ENCODE measurements at places on chromosomes 5 and 9.
A peak's percentile ranks its signal among the peaks of the same experiment; 100 is the strongest.

- no peak for DNase-seq
Observed at GRCh38 chr5:128572930-128573319, 34.9 kb upstream of the FBN2 start.

GRCh38 chr5:130102375-130102774 is 198.1 kb downstream of the CHSY3 start:
- DNase-seq, result no peak

DNA sequence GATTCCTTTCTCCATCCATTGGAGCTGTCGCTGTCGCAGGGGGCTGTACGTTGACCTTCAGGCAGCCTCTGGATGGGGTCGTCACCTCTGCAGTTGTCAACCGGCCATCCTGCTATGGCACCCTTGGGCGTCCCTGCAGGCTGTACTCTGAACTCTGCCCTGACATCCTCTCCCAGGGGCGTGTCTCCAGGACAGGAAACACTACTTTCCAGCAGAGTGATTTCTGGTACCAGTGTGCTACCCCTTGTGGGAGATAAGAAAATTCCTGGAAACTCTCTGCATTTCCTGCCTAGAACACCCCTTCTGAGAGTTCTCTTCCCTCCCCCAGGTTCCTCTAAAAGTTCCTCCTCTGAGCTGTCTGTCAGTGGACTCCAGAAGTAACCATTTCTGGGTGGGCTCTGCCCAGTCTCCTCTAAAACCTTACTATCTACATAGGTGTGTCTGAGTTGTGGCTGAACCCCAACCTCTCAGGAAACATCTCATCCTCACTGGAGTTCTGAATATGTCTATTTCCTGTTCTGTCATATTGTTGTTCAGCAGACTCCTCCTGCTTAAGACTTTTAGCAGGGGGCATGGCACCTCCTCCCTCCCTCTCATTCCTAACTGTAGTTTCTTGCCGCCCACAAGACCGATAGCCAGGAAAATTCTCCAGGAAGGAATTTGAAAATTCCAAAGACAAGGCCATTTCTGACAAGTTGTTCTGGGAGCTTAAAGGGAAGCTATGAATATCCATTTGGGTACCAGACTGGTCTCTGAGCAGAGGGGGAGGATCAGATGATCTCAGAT is 145.3 kb upstream of the RASEF start:
- DNase-seq, result peak; percentile 11

GRCh38 chr9:137813651-137814415 is 63.7 kb upstream of the CACNA1B start:
- no peak for DNase-seq

GRCh38 chr5:171806976-171807747 is 21.5 kb downstream of the SMIM23 start:
- DNase-seq, result no peak

- no peak for DNase-seq
Observed at GRCh38 chr5:171275841-171276544, 33.1 kb upstream of the TLX3 start.

- DNase-seq, result no peak
Observed at GRCh38 chr5:124747791-124748686, 1.6 kb upstream of the ZNF608 start.

- DNase-seq, result no peak
Observed at GRCh38 chr5:948472-949274, 56.0 kb downstream of the TRIP13 start.

DNA sequence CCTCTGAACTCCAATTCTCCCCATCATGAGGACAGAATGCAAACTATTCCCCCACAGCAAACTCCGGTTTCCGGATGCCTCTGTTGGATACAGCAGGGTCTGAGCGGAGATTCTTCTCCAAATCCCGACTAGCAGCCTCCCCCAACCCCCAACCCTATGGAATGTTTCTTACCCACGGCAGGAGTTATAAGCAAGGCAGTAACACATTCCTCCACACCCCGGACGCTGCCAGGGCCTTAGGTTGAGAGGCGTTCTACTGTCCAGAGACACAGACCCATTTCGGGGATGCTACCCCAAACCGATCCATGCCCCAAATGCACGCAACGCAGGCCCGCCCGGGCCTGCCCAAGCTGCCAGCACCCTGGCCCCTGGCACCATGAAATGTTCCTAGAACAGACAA is 85.6 kb upstream of the LMX1B start:
- peak; percentile 66 for DNase-seq

GRCh38 chr5:14251733-14252132 is 108.6 kb downstream of the TRIO start:
- DNase-seq, result no peak

GRCh38 chr9:99336005-99336404 is 113.9 kb downstream of the SEC61B start:
- no peak for DNase-seq

- DNase-seq, result no peak
Observed at GRCh38 chr5:166596043-166596442, 1695.4 kb upstream of the WWC1 start.

DNA sequence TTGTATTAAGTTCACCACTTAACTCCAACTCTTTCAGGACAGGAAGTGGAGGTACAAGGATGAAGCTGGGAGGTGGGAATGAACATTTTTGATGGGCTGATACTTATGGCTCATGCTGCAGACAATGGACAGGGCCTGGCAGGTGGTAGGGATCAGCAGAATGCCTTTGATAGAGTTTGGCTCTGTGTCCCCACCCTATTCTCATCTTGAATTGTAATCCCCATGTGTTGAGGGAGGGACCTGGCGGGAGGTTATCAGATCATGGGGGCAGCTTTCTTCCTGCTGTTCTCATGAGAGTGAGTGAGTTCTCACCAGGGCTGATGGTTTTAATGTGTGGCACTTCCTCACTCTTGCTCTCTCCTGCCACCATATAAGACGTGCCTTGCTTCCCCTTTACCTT is 87.3 kb upstream of the PRLR start:
- no peak for DNase-seq

GRCh38 chr5:75948438-75948837 is 134.7 kb upstream of the SV2C start:
- DNase-seq, result no peak

DNA sequence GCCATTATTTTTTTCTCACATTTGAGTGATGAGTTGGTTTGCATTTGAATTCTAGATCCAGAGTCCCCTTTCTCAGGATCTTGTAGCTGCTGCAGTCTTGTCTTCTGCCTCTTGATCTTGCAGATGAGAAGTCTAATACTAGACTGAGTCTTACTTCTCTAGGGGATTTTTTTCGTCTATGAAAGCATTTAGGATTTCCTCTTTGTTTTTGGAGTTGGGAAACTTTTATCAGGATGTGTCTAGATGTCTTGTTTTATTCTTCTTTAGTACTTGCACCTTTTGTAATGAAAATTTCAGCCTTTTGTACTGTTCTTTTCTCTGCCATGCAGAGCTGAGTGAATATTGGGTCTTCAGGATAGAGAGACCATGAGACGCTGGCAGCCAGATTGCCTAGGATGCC is 65.4 kb downstream of the ZNF618 start:
- no peak for DNase-seq

- DNase-seq, result no peak
Observed at GRCh38 chr5:169860585-169860984, 119.7 kb downstream of the INSYN2B start.

DNA sequence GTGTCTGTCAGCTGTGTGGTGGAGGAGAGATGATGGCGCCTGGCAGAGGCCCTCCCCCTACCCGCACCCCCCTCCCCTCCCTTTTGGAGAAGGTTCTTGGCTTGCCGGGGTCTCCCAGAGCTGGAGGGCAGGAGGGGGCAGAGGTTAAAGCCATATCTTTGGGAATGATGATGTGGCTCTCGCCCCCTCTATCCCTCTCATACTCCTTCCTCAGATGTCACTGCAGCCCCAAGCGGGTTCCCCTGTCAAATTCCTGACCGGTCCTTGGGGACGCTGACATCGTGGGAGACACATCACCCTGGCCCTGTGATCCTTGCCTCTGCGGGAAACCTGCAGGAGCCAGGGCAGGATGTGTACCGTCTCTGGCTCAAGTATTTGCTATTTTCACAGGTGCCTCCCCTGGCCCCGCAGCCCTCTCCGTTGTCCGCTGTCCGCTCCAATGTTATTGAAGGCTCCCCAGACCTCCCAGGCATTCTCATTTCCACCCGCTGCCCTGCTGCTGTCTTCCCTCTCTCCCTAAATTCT is 109.5 kb downstream of the FOXD1 start:
- DNase-seq, result no peak

- DNase-seq, result no peak
Observed at GRCh38 chr9:108750661-108751215, 105.0 kb downstream of the ACTL7B start.

DNA sequence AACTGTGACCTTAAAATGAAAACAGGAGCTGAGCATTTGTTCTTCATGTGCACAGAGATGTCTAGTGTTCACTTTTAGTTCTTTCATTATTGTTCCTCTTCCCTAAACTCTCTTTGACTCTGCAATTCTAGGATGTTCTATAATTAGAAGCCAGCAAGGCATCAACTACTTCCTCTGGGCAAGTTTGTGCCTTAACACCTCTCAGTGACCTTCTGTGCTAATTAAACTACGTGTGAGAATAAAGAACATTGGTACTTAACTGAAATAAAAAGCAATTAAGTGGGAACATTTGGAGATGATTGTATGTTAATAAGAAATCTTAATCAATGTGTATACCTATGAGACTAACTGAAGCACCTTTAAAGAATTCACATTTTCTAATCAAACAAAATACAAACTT is 242.8 kb downstream of the RASEF start:
- no peak for DNase-seq

- DNase-seq, result no peak
Observed at GRCh38 chr5:61320860-61321259, 11.2 kb upstream of the ZSWIM6 start.

- no peak for DNase-seq
Observed at GRCh38 chr5:69326365-69326764, 6.2 kb downstream of the CCDC125 start.

DNA sequence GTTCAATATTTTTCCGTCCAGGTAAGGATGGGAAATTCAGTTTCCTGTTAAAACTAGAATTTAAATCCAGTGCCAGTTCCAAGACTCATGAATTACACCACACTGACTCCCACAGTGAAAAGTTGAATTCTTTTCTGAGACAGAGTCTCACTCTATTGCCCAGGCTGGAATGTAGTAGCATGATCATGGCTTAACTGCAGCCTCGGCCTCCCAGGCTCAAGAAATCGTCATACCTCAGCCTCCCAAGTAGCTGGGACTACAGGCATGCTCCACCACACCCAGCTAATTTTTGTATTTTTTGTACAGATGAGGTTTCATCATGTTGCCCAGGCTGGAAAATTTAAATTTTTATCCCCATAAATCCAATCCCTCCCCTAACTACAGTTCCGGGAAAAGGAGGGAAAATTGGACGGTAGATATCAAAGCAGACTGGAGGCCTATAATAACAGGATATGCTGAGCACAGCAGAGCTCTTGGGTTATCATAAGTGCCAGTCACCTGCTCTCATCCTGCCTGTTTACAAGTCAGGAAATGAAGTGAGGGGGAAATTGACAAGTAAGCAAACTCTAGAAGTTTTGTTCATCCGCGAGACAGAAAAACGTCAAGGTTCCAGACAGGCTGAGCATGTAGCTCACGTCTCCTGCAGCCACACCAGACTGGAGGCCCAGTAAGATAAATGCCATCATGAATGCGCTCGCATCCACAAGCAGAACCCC is 105.7 kb downstream of the UGCG start:
- no peak for DNase-seq

- DNase-seq, result no peak
Observed at GRCh38 chr9:76817489-76817888, 53.3 kb downstream of the PCA3 start.

DNA sequence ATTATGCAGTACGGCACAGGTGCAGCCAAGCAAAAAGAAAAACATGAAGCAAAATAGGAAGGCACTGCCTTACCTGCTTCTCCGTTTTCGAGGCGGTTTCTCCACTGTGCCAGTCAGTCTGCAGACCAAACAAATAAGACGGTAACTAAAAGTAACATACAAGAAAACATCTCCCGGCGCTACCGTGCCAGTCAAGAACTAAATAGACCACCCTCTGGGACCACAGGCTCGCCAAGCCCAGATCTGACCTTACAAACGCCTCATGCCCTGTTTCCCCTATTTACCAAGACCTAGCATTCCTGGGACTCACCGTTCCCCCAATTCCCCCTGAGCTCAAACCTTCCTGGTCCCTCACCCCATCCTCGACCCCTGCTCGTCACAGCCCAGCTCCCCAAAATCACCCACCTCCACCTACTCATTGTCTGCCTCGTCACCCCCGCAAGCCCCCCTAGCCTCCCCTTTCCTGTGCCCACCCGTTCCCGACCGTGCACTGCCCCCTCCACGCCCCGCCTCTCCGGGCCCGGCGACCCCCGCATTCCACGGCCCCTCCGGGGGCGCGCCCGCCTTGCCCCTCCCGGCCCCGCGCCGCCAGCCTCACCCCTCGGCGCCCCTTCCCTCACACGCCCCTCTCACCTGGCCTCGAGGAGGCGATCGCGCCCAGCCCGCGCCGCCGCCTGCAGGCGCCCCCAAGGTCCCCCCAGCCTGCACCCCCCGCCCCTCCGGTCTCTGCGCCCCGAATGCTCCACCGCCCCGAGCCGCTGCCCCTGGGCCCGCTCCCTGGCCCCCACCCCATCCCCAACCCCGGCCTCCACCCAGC is 560 bp downstream of the SCAI start:
- no peak for DNase-seq

- DNase-seq, result peak; percentile 16
Observed at GRCh38 chr5:59673438-59674058, 220.0 kb downstream of the PDE4D start.

GRCh38 chr9:29958469-29958868 is 2385.2 kb upstream of the C9orf72 start:
- no peak for DNase-seq

GRCh38 chr5:136682986-136683385 is 317.6 kb upstream of the TRPC7 start:
- DNase-seq, result no peak

DNA sequence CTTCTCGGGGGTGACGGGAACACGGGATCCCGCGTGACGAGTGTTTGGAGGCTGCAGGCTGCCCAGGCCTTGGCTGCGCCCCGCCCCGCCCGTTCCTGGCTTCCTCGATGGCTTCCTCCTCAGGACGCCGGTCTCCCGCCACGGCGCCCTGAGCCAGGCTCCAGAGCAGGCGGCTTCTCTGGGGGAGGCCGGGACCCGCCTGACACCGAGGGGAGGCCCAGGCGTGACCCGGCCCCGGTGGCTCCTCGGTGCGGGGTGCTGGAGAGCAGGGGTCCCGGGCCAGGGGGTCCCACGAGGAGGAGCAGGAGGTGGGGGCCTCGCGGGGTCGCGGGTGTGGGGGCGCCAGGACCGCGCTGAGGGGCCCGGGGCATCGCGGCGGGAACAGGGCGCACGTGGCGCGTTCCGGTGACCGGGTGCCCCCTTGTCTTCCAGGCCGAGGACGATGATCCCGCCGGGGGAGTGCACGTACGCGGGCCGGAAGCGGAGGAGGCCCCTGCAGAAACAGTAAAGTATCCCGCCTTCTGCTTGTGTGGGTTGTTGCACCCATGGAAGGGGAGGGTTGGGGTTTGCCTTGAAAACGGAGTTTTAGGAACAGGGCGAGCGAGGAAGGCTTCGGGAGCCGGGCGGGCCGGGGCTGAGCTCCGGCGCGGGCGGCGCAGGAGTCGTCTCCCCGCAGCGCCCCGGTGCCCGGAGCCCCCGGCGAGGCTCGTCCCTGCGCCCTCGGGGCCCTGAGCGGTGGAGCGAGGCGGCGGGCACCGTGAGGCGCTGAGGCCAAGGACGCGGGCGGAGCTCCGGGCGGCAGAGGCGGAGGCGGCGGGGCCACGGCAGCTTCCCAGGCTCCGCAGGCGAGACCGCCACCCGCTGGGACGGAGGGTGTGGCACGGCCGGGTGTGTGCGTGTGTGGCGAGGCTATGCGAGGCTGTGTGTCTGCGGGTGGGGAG is 22.2 kb downstream of the AHRR start:
- peak; percentile 9 for DNase-seq

GRCh38 chr9:17318821-17319320 is 184.0 kb downstream of the CNTLN start:
- no peak for DNase-seq

- DNase-seq, result no peak
Observed at GRCh38 chr9:32801530-32801929, 18.2 kb downstream of the TMEM215 start.

All from HepG2 (cell line).